ENCODE measurements at places on chromosomes 5 and 9.

GRCh38 chr5:104942735-104943134 lies 1380.1 kb upstream of the NUDT12 start:
- peak; percentile 27 for DNase-seq

DNA sequence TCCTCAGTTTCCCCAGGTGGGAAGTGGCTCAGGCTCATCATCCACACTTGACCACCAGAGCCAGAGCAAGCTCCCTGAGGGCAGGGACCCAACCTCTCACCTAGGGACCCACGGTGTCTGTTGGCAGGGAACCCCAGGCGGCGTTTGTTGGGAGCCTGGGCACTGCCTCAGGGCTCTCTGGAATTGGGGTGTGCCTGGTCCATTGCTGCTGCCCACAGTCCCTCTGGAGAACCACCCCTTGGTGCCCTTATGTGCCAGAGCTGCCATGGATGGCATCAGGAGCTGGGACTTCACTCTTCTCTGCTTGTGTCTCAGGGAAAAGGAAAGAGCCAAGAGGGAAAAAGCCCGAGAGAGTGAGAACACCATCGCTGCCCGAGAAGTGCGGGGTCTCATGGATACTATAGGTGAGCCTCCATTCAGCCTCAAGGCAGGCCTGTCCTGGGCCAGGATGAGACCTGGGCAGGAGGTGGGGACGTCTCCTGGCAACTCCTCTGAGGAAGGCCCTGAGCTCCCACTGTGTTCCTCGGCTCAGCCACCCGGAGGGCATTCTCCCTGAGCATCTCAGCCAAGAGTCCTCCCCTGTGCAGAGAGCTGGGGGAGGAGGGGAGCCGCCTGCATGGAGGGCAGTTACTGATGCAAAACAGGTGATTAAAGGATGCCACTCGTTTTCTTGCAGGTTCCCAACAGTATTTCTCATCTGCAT lies 4.5 kb downstream of the CCDC180 start:
- DNase-seq, result no peak

DNA sequence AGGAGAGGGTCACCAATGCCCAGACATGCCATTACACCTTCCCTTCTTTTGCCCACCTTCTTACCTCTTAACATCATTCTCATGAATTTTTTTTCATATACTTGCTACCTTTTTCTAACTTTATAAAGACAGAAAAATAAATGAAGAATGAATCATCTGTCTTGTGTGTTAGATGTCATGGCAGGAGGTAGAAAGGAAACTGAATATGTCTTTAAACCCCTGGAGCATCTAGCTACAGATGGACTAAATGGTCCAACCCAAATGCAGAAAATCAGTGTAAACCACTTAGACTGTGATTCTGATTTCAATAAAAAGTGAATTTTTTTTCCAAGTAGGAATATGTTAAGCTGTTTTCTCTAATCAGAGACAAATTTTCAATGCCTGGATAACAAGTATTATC lies 11.8 kb upstream of the IL6ST start:
- DNase-seq, result no peak

DNA sequence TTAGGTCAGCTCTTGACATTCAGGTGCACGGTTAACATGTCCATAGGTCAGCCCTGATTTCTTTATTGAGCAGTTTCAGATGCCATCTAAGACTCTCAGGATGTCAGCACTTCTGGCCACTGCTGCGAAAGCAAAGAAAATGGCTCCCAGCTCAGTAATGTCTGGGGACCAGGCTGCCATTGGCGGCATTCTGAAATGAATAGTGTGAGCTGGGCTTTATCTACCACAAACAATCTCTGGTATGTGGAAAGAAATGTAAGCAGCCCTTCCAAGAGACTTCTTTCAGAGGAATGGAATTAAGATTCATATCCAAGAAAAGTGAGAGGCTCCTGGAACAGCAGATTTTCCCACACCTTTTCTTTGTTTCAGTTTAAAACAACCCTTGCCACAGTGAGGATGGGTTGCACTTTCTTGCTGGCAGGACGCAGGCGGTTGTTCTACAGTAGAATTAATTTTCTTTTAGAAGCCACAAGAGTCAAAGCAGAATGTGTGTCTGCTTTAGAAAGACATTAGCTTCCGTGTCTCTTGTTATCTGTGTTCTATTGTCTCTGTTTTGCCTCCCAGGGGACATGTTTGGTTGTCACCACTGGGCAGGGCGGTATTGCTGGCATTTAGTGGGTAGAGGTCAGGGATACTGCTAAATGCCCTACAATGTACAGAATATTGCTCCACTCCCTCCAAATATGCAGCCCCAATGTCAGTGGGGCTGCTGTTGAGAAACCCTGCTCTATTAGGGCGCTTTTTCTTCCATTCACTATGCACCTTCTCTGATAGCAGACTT lies 149.9 kb upstream of the ANKH start:
- DNase-seq, result peak; percentile 81

DNA sequence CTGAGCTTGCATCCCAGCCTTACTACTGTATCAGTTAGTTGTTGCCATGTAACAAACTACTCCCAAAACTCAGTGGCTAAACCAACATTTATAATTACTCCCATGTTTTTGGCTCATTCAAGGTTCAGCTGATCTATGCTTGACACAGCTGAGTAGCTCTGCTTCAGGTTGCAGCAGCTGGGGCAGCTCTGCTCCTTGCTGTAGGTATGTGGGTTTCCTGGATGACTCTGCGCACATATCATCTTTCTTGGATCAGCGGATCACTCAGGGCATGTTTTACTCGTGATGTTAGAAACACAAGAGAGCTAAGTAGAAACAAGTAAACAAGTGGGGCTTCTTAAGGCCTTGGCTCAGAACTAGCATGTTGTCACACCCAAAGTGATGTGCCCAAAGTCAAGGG lies 15.1 kb downstream of the TEK start:
- no peak for DNase-seq

DNA sequence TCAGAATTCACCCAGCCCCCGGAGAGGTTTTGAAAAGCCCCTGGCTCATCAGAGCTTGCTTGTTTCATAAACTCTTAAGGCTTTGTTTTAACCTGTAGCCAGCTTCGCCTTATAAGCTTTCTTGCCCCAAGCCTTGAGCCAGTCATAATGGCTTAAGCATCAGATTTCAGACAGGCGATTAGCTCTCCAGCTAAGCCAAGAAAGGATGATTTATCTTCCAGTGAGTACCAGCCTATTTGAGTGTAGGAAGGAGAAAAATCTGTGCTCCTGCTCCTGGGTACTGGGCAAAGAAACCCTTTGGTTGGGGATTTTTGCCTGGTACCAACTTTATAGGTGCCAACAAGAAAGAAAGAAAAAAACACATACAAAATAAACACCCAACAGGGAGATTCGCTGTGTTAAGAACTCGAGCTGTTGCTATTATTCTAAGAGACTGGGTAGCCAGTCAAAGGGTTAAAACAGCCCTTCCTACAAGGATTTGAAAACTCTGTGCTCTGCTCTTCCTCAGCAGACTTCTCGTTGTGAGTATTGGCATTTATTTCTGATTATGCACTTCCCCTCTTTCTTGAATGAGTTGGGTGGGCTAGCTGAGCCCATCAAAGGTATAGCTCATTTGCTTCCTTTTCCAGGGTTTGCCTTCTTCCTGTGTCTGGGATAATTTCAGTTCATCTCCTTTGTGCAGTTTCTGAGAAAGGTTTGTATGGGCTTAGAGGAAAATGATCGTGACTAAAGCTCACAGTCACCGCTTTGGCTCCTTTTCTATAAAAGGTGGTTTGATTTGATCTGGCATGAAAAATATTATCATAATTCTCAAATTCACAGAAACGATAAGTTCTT lies 157.2 kb upstream of the DMRT1 start:
- DNase-seq, result peak; percentile 89

GRCh38 chr9:36968574-36969215 lies 65.4 kb downstream of the PAX5 start:
- DNase-seq, result no peak

- no peak for DNase-seq
Observed at GRCh38 chr9:18601026-18601425, 127.1 kb downstream of the ADAMTSL1 start.

GRCh38 chr5:180670157-180670556 lies 20.8 kb upstream of the FLT4 start:
- DNase-seq, result no peak

GRCh38 chr9:109253637-109254284 lies 67.1 kb downstream of the EPB41L4B start:
- peak; percentile 99 for DNase-seq

GRCh38 chr5:139360384-139360783 lies 18.7 kb downstream of the PAIP2 start:
- DNase-seq, result no peak

GRCh38 chr9:137018761-137019559 lies 9.1 kb downstream of the ABCA2 start:
- no peak for DNase-seq

DNA sequence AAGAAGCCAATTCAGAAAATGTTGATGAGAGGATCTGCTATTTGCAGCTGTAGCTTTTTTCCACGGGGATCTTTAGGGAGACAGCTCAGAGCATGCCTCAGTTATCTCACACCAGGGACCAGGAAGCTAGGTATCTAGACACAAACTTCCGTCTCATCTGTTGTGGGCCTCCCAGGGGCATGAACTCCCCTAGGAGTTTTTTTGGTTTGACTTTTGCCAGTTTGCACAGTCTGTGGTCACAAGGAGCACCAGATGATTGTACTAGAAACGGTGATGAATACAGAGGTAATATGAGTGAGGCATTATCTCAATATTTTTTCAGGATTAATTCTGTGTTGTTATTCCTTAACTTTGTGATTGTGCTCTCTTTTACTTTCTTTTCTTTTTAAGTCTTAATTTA lies 533.2 kb upstream of the SEMA6A start:
- no peak for DNase-seq

DNA sequence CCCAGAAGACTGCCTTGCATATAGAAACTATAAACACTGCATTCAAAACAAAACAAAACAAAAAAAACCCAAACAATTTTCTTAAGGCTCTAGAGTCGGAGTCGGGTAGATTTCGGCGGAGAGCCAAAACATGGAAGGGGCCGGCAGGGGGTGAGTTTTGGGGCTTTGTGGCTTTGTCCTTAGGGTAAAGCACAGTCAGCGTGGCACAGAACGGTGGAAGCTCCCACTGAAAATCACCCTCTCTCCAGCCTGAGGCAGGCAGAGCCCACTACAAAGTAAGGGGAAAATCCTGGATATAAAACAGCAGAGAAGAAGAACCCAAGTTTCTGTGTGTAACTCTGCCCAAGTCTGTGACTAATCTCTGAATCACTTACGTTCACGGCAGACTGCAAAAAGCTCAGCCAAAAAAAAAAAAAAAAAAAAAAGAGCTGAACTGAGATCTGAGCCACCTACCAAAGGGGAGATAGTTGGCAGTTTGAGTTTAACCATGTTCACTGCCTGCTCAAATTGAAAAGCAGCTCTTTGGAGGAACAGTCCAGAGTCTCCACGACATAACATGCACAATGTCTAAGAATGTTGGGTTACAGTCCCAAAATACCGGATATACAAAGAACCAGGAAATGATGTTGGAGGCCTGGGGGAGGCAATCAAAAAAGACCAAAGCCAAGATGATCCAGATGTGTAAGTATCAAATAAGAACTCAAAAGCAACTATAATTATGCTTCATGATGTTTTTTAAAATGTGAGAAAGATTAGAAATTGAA lies 26.6 kb upstream of the OR2K2 start:
- peak; percentile 93 for DNase-seq

DNA sequence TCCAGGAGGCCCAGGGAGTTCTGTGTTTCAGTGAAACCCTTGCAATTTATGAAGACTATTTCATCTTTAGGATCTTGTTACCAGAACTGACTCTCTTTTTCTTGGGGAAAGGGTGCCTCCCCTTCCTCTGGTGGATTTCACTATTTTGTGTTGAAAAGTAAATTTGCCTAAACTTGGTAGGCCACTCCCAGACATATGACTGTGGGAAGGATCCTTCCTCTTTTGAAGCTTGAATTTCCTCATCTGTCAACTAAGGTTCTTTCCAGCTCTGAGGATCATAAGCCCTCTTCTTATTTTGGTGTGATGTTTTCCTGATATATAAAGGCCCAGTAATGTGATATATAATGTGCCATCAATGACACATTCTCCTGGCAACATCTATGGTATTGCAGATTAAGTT lies 59.1 kb upstream of the ZFAND5 start:
- DNase-seq, result no peak

DNA sequence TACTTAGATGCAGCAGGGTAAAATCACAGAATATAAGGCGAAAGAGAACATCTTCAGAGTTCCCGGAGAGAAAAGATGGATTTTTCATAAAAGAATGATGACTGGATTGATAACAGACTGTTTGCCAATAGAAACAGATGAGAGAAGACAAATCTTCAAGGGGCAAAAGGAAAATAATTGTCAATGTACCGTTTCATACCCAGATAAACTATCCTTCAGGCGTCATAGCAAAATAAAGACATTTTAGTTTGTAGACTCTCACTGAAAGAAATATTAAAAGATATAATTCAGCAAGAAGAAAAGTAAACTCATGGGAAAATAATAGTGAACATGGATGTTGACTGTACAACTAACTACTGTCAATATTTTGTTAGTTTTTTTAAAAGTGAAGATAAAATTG lies 174.2 kb downstream of the CRB2 start:
- DNase-seq, result no peak

DNA sequence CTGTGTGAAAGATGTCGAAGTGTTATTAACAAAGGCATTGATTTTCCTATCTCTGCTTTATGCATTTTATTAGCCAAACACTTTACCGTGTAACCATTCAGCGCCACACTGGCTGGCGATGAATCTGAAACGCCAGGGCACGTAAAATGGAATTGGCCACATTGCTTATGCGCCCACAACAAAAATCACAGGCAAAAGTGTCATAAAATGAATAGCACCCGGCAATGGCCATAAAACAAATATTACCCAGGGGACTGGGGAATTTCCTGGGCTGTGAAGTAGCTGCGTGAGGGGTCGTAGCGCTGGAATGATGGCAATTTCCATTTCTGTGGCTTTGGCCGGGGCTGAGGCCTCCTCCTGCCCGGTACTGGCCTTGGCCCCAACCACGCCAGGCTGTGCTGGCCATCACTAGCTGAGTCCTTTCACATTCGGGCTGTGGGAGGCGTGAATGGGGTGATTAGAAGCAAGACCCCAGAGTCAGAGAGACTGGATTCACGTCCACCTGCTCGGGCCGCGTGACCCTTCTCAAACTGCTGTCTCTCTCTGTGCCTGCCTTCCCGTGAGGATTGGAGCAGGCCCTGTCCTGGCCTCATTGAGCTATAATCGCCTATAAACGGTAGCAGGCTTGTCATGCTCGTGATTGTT lies 254.5 kb downstream of the PBX3 start:
- no peak for DNase-seq

- peak; percentile 70 for DNase-seq
Observed at GRCh38 chr5:54013556-54014194, 296.7 kb downstream of the ARL15 start.

Measured in M059J (cell line).